Stimulated activated CD8-positive, alpha-beta memory T cell treated with anti-CD3 and anti-CD28 coated beads, Interleukin-7, amount 100 ng/mL, for 1 hour (primary cell): ENCODE measurements at places on chromosomes 4 and X.

DNA sequence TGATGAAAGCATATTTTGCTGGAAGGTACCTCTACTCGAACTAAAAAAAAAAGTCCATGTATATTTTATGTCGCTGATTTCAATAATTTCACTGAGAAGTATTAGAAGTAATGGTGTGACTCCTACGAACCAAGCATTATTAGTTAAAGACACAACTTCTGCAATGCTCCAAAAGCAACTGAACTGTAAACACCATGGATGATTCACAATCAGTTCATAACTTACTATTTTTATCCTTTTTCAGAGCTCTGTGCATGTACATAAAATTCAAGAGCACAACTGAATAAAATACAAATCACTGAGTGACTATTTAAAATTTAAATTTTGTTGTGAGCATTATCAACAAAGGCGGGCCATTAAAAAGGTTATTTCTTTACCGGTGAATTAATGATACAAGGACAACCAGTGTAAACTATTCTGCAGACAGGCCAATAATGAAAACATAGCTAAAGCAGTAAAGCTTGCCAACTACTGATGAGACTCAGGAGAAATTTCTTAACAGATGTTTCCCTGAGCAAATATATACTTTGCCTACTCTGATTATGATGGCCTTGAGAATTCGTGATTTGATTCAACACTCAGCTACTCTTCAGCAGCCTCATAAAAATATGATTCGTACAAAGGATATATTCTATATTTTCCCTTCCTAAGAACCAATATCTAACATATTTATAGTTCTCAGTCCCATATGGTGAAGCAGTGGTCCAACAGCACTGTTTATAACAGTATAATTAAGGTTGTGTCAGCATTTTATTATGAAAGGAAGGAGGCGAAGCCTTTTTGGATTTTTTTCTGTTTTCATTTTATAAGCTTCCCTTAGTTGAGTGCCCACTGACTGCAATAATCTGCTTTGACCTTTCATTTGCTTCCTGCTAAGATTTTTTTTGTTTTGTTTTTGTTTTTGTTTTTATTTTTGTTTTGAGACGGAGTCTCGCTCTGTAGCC is 62.8 kb upstream of the NEIL3 start:
- DNase-seq, result no peak

DNA sequence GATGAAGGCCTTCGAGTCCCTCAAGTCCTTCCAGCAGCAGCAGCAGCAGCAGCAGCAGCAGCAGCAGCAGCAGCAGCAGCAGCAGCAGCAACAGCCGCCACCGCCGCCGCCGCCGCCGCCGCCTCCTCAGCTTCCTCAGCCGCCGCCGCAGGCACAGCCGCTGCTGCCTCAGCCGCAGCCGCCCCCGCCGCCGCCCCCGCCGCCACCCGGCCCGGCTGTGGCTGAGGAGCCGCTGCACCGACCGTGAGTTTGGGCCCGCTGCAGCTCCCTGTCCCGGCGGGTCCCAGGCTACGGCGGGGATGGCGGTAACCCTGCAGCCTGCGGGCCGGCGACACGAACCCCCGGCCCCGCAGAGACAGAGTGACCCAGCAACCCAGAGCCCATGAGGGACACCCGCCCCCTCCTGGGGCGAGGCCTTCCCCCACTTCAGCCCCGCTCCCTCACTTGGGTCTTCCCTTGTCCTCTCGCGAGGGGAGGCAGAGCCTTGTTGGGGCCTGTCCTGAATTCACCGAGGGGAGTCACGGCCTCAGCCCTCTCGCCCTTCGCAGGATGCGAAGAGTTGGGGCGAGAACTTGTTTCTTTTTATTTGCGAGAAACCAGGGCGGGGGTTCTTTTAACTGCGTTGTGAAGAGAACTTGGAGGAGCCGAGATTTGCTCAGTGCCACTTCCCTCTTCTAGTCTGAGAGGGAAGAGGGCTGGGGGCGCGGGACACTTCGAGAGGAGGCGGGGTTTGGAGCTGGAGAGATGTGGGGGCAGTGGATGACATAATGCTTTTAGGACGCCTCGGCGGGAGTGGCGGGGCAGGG is 568 bp downstream of the HTT start:
- DNase-seq, result no peak

- no peak for DNase-seq
Observed at GRCh38 chr4:183601381-183601780, 57.6 kb downstream of the RWDD4 start.

DNA sequence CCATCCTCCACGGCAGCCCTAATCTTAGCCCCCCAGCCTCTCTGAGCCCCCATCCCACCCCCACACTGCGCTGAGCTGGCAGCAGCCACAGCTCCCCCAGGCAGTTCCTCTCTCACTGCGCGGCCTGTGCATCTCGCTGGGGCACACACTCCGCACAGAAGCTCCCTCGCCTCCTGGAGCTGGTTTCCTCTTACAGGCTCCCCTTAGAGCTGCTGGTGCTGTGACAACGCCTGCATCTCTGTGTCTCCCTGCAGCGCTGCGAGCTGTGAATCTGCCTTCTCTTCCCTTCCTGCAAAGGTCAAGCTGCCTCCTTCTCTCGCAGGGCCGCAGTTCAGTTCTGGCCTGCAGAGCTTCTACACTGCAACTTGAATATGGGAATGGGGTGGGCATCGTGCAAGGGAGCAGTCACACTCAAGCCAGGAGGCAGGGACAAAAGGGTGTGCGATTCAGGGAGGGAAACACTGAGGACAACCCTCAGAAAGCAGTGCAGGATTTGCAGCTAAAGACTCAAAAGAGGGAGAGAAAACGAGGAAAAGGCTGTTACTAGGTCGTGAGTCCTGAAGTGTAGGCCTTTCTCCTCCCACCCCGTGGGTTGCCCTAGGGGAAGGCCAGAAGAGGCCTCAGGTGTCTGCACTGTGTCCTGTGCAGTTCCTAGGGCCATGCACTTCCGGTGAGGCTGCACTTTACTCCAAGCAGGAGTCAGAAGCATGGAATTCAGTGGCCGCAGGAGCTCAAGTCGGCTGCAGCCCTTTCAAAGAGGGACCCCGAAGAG is 87.0 kb downstream of the BCOR start:
- DNase-seq, result no peak

GRCh38 chrX:122770581-122770980 is 413.5 kb upstream of the GRIA3 start:
- DNase-seq, result no peak

GRCh38 chrX:139559383-139560042 is 29.0 kb downstream of the F9 start:
- no peak for DNase-seq

GRCh38 chr4:18071894-18072293 is 50.3 kb upstream of the LCORL start:
- no peak for DNase-seq

GRCh38 chr4:113445286-113445685 is 316.3 kb downstream of the CAMK2D start:
- DNase-seq, result no peak

GRCh38 chr4:153683763-153684181 is 308 bp upstream of the TLR2 start:
- no peak for DNase-seq

GRCh38 chr4:109043286-109043685 is 259.2 kb downstream of the COL25A1 start:
- no peak for DNase-seq

DNA sequence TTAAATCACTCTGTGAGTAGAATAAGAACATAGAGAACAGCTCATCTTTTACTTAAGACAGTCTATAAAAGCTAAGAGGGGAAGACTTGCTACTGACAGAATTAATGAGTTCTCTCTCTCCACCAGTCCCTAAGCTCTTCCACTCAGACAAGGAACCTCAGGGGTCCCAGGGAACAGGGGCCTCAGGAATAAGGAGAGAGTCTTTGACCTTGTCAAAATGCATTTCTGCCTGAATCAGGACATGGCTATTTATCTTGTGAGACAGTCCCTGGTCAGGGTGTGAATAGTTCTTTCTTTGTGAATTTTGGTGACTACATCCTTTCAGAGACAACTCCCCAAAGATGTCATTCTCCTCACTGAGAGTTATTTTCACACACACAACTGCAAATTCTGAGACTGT is 218.7 kb upstream of the HS3ST1 start:
- no peak for DNase-seq

DNA sequence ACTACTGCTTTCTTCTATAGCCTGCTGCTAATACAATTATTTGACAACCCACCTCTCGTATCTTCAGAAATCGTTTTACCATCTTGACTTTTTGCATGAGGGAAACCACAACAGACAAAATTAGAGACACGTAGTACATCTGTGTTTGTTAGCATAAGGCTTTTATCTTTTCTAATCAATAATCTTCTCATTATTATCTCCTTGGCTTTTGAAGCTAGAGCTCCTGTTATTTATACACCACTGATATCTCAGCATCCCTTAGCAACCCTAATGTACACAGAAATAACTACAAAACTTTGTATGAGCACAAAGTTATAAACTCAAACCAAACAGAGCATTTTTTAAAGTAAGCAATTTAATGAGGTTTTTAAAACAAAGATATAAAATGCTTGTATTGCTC is 39.7 kb downstream of the CORIN start:
- no peak for DNase-seq

GRCh38 chrX:120560405-120560841 is 339 bp downstream of the CUL4B start:
- DNase-seq, result no peak

GRCh38 chrX:102860235-102860634 is 76.8 kb upstream of the RAB40AL start:
- no peak for DNase-seq

- no peak for DNase-seq
Observed at GRCh38 chr4:110411574-110412011, 64.4 kb upstream of the ENPEP start.

DNA sequence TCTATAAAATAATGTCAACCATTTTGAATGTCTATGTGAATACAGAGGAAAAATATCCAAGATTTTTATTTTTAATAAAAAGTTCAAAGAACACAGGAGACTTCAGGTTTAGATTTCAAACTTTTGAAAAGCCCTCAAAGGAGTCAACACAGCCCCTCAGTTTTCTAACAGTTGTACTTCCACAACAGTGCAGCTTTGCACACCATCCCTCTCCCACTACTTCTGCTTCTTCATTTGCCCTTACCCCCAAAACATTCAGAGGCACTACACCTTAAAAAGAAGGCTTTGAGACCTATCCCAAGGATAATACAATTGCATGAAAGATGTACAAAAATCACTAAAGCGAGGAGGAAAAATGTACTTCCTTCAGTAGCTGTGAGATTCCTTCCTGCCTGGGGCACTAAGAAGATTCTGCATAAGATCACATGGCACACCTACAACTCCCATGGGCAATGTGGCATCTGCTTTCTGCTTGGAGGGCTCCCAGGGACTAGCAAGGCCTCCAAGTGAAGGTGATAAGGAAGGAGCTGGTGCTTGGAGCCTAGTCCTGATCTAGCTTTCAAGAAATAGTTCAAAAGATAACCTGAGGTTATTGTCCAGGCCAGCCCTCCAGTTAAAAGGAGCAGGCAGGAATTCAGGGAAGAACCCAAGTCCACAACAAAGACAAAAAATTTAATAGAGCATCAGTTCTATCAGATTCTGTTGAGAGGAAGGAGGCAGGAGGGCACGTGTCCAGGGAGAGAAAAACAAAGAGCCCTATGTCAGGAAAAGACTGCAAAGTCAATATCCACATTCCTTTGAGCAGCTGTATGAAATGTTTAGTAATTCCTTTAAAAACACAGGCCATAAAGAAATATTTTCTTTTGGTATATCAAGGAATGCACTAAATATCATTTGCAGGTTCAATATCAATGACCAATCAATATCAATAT is 19.1 kb downstream of the ARAP2 start:
- no peak for DNase-seq

- no peak for DNase-seq
Observed at GRCh38 chr4:188002751-188003150, 7.2 kb downstream of the ZFP42 start.

GRCh38 chr4:59068722-59069418 is 1958.7 kb upstream of the IGFBP7 start:
- no peak for DNase-seq

DNA sequence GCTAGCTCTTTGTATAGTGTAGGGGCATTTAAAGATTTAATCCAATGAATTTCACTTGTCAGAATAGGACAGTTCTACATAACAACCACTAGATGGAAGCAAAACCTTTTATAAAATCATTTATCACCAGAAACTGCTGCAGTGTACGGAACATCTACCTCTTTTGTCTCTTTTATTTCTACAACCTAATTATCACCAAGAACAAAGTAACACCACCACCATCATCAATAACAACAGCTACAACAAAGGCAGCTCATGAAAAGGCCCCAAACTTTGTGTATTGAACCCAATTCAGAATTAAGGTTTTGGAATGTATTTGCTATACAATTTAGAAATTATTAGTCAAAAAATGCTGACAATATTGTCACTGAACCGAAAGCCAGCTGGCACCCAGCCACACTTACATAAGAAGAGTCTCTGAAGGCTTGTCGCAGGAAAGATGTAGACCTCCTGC is 260.9 kb upstream of the RPS6KA3 start:
- no peak for DNase-seq

DNA sequence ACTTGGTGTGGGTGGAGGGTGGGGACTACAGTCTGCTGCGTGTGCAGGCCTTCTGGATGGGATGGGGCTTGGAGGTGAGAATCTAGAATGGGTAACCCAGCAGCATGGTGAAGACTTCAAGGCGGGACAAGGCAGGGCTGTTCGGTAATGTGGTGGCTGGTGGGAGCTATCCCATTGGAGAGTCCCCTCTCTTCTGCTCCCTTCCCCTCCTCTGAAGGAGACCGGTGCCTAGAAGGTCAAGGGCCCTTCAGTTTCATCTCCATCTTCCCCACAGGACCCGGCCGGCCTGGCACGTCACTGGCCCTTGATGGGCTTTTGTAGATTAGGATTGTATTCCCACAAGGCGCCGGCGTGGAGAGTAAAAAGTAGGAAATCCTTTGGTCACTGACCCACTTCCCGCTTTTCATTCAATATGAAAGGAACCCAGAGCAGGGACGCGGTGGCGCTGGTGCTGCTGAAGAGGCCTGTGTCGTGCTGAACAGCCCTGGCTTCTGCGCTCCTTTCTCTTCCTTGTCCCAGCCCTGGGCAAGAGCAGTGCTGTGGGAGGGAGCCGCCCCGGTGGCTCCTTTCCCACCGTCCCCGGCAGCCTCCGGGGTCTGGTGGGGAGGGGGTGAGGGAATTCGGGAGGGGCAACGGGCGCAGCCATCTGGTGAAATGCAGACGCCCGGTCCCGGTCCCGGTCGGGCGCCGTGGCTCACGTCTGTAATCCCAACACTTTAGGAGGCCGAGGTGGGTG is 7.3 kb upstream of the HMGB3 start:
- DNase-seq, result no peak

DNA sequence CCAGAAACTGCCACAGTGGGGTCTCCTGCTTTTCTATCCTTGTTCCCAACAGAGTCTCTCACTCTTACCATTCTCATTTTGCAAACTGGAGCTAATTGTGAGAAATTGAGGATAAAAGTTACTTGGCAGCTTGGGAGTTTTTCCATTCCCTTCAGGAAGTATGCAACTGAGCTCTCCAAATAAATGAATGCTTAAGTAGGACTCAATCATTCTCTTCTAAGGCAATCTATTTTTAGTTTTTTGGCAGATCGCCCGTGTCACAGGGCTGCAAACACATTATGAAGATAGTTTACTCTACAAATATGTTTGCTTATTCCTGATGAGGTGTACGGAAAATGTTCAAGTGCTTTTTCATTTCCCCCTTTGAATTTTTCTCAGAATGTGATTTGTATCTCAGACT is 5.3 kb downstream of the ASB11 start:
- no peak for DNase-seq

GRCh38 chrX:127570276-127570675 is 481.9 kb downstream of the ACTRT1 start:
- no peak for DNase-seq

- no peak for DNase-seq
Observed at GRCh38 chr4:142881331-142881730, 35.2 kb upstream of the INPP4B start.
